Central memory CD4-positive, alpha-beta T cell (primary cell): ENCODE measurements at places on chromosomes 7 and 10.

DNA sequence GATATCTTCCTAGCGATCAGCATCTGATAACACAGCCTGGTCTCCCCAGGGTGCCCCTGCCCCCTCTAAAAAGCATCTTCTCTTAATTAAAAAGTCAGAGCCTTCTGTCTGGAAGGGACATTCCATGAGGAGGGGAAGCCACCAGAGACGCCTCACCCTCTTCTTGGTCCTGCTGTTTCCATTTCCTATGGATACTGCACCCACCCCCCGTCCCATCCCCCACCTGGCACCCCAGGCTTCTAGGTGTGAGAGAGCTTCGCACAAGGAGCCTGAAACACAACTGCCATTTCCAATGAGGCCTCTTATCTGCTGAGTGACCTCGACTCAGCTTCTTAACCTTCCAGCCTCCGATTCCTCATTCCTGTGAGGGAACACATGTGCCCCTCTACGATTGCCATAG, 51.4 kb downstream of the COL13A1 start:
- no peak for DNase-seq

DNA sequence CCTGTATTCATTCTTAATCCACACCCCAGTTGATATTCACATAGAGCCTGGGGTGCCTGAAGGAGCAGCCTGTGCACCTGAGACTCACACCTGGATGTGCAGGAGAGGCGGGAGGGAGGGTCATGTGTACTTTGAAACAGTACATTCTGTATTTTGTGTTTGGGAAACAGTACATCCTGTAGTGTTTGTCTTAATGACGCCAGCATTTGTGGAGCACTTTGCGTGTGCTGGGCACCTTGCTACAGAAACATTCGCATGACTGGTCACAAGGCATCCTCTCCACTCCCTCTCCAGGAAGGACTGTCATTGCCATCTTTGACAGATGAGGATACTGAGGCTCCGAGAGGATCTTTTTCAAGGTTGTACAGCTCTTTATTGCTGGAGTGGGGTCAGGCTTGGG, 132.1 kb downstream of the TACC2 start:
- DNase-seq, result no peak

- DNase-seq, result no peak
Measured at GRCh38 chr10:70771311-70772194, 13.6 kb downstream of the TBATA start.

DNA sequence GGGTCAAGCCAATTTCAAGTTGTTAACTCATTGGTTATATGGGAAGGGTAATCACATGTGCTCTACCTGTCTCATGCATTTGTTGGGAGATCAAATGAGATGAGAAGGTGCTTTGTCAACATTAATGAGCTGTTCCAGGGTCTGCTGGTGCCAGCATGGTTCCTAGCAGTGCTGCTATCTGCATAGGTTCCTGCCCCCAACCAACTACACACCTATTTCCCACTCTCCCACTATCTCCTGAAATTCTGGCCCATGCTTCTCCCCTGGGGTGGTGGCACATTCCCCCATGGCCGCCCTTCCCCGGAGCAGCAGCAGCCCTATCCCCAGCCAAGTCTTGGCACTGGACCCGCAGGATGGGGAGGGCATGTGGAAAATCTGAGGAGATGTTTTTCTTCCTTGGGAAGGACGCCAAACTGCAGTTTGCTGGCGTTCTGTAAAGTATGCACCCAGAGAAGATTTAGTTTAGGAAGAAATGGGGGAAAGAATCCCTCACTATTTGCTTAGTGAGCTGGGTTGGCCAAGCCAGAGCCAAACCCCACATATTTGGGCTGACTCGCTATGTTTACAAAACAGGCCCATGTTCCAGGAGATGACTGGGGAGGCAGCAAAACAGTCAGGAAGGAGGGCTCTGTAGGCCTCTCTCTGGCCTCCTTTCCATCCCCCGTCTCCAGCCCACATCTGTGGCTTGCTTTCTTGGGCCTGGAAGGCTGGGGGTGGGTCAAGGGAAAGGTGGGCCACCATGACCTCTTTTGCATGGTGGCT, 42.5 kb downstream of the PPP1R3C start:
- no peak for DNase-seq

GRCh38 chr10:54940418-54940817, 139.4 kb upstream of the PCDH15 start:
- DNase-seq, result no peak

DNA sequence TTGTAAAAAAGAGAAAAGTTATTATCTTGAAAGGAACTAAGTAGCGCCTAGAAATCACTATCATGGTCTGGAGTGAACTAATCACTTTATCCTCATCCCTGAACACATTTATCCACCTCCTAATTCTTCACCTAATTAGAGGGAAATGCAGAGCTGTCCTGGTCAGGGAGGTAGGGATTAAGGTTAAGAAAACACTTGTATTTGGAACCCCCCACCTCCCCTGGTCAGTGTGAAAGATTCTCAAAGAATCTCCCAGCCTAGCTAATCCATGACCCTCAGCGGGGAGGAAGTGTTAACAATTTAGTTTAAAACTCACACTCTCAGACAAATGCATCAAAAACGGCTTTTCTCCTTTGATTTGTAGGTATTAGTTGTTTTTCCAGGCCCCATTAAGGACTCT, 83.8 kb downstream of the FAM204A start:
- DNase-seq, result no peak

DNA sequence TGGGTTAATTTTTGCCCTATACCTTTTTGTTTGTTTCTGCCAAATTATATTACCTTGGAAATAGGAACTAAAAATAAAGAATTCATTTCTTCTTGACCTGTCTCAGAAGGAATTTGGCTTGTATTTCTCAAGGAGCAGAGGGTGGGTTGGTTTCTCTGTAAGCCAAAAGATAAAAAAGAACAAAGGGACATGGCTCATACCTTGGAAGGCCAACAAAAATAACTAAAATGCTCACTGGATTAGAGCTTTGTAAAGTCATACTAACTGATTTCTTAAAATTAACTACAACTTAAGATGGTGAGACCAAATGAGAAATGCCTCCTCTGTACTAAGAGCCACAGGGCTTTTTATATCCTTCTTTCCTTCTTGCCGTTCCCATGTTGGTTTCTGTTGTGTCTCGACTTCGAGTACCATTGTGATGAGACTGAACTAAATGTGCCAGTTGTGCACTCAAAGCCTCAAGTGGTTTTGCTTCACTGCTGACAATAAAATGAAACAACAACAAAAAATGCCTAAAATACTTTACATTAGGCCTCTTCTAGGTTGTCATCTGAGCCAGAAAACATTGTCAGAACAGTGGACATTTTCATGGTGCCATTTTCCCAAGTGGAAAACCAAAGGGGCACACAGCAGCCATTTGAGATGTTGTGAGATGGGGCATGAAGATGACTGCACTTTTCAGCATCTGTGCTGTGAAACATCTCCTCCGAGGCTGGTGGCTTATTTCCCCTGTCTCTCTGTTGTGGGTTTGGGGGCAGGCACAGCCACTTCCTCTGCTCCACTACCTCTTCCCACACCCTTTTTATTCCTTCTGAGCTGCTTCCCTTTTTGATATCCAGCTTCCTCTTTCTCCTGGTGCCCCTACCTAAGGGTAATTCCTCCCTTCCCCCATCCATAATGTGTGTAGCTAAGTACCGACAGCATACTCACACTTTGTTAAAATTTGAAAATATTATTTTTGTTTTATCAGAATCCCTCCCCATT, 51.8 kb upstream of the AGR3 start:
- DNase-seq, result no peak

- no peak for DNase-seq
Measured at GRCh38 chr7:133904776-133905175, 222.4 kb upstream of the LRGUK start.

DNA sequence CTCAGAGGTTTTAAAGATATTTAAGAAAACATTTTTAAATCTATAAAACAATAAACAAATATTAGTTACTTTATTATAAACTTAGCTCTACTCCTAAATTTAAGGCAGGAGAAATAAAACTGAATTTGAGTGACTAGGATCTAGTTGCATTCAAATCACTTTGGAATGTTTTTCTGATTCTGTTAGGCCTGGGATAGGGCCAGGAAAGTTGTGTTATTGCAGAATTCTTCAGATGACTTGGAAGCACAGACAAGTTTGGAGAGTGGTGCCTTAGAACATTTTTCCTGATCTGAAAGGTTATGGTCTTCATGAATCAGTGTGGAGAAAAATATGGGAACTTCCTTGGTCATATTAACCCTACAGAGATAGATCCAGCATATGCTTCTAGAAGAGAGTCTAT, 15.6 kb upstream of the SLC25A13 start:
- DNase-seq, result no peak

DNA sequence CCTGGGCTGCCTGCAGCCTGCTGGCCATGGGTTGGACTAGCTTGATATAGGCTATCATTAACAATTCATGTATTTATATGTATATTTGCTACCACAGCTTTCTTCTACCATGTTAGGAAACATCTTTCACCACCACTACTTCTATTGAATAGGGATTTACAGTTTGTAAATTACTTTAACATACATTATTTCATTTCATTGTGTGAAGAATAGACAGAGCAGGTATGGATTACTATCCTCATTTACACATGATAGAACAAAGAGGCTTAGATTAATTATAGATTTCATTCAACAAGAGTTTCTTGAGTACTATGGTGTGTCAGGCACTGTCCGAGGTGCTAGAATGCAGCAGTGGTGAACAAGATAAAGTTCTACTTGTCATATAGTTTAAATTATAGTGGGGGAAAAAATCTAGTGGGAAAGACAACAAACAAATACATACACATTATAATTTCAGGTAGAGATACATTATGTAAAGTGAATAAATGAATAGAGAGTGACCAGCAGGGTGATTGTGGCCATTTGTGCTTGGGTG, 20.6 kb downstream of the VTI1A start:
- DNase-seq, result no peak

DNA sequence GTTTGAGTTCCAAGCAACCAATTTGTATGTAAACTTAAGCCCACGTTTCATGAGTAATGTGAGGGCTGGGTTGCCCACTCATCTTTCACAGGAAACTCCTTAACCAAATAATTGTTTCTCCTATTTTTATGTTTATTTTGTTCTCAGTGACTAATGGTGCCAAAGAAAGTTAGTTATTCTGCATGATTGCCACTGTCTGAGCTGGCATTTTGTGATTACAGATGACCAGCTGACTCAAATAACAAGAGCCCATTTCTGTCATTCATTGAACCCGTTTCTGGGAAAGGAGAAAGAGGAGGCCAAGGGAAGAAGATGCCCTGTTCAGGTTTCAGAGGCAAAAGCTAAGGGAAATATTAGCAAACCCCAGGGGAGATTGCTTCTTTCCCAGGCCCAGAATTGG, 186.9 kb upstream of the MYO3A start:
- DNase-seq, result no peak

DNA sequence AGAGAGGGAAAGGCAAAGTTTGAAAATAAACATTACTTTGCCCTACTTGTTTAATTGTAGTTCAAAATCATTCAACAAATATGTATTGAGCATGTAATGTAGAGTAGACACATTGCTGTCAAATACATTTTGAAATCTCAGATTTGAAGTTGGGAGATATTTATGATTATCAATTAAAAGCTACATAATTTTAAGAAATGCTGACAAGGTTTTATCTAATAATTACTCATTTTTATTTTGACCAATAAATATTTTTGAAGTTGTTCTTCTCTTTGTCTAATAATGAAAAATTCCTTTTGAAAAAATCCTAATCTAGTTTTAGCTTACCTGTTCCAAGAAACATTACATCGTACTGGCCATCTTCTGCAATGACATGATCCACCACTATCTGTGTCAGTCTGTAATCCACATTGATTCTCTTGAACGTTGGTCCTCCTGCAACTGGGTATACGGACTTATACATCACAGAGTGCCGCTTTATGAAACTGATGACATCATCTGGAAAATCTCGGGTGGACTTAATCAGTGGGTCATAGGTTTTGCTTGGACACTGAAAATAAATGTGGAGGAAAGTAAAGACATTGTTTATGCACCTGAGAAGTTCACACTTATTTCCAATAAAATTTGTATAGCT, 164.7 kb downstream of the SEMA3D start:
- no peak for DNase-seq

DNA sequence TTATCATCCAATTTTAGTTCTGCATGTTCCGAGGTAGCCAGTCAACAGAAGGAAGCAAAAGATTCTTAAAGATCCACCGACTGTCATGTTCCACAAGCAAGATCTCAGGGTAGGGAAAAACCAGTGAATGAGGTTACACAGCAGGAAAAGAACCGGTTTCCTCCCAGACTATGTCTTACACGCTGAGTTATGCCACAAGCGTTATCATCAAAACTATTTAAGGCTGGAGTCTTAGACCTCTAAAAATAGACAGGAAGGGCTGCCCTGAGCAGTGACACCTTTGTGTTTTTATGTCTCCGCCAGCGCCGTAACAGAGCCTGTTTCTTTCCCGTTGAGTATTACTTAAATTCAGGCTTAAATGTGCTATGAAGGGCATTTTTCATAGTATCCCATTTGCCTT, 48.3 kb downstream of the PROSER2 start:
- DNase-seq, result no peak

- DNase-seq, result no peak
Measured at GRCh38 chr10:71372882-71373495, 23.7 kb upstream of the CDH23 start.

GRCh38 chr10:114174695-114175188, 739 bp upstream of the CCDC186 start:
- DNase-seq, result no peak

GRCh38 chr10:104577861-104578521, 63.1 kb upstream of the SORCS3 start:
- DNase-seq, result no peak

DNA sequence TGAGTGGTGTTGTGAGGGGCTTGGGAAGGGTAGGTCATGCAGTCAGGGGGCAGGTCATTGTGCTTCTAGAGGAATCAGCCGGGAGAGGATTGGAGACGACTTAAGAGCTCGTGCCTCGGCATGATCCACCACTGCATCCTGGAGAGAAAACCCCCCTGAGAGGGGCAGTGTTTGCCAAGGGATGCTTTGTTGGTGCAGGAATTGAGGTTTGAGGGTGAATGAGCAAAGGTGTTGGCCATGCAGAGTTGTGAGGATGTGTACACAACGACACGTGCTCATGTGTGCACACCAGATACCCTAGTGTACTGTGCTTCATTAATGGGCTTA, 85.6 kb upstream of the ANLN start:
- DNase-seq, result no peak

DNA sequence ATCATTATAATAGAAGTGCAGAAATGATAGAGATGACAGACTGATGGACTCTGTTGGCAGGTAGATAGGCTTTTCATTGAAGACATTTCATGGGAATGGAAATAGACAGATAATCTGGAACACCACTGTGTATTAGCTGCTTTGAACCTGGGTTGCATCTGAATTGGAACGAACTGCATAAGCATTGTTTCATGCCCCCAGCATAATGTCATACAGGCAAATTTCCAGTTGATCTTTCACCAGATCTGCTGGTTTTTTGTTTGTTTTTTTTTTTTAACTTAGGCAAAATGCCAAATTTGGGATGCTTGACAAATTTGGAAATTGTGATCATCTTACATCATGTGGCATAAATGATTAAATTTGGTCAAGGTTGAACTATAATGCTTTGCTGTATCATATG, 172.1 kb upstream of the AOAH start:
- DNase-seq, result no peak
